Mammary microvascular endothelial cell (primary cell): ENCODE measurements at places on chromosomes 2 and 18. TPM values are rescaled to one million over a fixed set of nuclear protein-coding genes. Genes with fewer than 3 reads are reported as not detected.

FBXO41 gene
- 0.05 and 0.07 TPM in 2 replicates for total RNA-seq

EPAS1 gene
- total RNA-seq, result 318 and 347 TPM in 2 replicates

GKN1 gene
- total RNA-seq, result not detected in 2 replicates

ASXL2 gene
- total RNA-seq, result 10.0 and 12.8 TPM in 2 replicates

ALPI gene
- total RNA-seq, result not detected in 2 replicates

KLF7 gene
- 22.2 and 25.6 TPM in 2 replicates for total RNA-seq
